Naive thymus-derived CD8-positive, alpha-beta T cell (primary cell): ENCODE measurements at places on chromosomes 13 and 19. TPM values are rescaled to one million over a fixed set of nuclear protein-coding genes. Genes with fewer than 3 reads are reported as not detected.
A peak's percentile ranks its signal among the peaks of the same experiment; 100 is the strongest.

DNA sequence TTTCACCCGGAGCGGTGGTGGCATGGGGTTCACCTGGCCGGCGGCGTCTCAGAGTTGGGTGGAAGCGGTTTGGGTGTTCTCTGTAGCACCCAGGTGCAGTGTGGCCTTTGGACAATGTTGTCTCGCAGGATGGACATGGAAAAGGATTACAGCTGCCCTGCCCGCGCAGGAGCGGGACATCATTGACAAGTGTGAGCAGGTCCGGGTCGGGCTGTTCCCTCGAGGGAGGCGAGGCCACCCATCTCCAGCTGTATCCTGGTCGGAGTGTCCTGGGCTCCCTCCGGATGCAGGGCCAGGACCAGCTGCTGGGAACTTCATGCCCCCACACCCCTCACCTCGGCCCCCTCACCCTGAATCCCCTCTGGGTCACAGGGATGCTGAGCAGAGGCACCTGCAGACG lies 7.8 kb upstream of the ZNF14 start:
- no peak for DNase-seq

DNA sequence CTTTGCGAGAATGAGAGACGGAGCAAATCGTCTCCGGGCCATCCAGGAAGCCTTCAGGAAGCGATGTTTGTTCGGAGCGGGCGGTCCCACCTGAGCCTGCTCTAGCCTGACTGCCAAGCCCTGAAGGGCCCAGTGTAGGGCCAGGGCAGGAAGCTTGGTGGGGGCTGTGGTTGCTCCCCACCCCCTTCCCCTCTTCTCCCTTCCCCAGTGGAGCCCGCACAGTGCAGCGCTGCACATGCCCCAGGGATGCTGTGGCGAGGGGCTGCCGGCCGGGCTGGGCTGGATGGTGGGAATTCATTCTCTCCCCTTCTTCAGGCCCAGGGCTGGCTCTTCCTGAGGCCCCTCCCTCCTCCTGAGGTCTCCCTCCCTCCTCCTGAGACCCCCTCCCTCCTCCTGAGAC lies 7.1 kb upstream of the GRTP1 start:
- DNase-seq, result no peak

DNA sequence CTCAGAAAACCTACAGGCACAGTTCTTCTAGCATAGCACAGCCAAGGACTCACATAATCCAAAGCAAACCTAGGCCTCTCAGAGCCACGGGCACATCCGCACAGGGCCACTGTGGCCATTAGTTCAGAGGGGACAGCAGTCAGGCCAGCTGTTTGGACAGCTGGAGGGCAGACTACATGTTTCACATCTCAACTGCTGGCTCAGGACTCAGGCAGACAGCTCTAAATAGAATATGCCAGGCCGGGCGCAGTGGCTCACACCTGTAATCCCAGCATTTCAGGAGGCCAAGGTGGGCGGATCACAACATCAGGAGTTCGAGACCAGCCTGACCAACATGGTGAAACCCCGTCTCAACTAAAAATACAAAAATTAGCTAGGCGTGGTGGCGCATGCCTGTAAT lies 26.8 kb downstream of the SAFB2 start:
- no peak for DNase-seq

- no peak for DNase-seq
These were observed 396 bp downstream of the F7 start for GRCh38 chr13:113105921-113106452.

- no peak for DNase-seq
These were observed 897 bp downstream of the C19orf33 start for GRCh38 chr19:38304866-38305429.

ACP7 gene
- not detected for total RNA-seq

GRCh38 chr13:26460648-26461047 lies 96.8 kb upstream of the WASF3 start:
- DNase-seq, result no peak

FPR1 gene
- total RNA-seq, result not detected

KIR2DL4 gene
- not detected for total RNA-seq

FFAR3 gene
- not detected for total RNA-seq

GRCh38 chr19:53871454-53871853 lies 3.8 kb downstream of the MYADM start:
- no peak for DNase-seq

SYT3 gene
- 2.7 TPM for total RNA-seq

GRCh38 chr19:9857076-9857721 lies 22.1 kb downstream of the PIN1 start:
- DNase-seq, result no peak

DNA sequence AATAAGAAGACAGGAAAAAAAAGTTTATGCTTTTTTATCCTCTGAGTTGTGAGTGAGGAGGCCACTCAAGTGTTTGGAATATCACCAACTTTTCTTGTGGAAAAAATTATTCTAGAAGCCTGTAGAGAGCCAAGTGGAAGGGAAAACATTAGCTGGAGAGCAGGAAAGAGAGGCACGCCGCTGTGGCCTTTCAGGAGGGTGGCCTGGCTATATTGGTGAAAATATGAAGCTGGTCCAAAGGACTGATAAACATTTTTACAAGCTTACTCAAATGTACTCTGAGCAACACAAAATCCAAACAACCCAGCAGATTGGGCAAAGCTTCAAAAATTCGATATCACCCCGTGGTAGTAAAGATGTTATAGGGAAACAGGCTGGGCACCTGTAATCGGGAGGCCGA lies 2.3 kb upstream of the EIF3G start:
- DNase-seq, result no peak

- DNase-seq, result no peak
These were observed at the start of gene HTR2A for GRCh38 chr13:46896341-46897137. TSS of gene HTR2A (minus strand) at chr13:46897053. CDS start at chr13:46895906, 1,147 bp downstream.

DNA sequence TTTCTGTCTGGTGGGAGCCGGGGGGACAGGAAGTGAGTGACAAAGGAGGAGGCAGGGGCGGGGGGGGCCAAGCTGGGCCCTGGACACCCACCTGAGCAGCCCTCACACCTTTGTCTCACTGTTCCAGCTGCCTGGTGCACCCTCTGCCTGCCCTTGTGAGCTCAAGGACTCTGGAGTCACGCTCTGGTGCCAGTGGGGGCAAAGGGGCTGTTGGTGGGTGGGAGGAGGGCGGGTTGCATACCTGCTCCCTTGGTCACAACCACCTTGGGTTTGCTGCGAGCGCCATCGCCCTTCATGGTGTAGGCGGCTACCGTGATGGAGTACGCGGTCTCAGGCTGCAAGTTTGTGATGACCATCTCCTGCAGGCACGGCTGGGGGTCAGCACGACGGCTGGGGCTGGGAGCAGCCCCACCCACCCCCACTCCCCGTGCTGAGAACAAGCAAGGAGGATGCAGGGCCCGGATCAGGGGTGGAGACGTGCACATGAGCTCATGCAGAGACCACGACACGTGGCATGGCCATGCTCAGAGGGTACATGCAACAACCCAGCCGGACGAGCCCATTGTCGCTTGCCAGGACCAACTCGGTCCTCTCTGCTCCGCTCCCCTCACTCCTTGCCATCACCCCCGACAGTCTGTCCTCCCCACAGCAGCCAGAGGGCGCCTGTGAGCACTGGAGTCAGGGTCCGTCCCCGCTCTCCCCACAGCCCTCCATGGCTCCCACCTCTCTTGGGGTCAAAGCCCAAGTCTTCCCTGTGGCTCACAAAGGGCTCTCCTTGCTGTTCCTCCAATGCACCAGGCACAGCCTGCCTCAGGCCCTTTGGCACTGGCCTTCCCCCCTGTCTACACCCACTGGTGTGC lies 114.9 kb downstream of the PTPRS start:
- DNase-seq, result no peak

- no peak for DNase-seq
These were observed 31.1 kb upstream of the SEMA6B start for GRCh38 chr19:4590559-4590958.

GRCh38 chr13:61013796-61014195 lies 401.9 kb downstream of the PCDH20 start:
- DNase-seq, result no peak

- no peak for DNase-seq
These were observed 5.1 kb downstream of the CHMP2A start for GRCh38 chr19:58549664-58550361.

WIZ gene
- total RNA-seq, result 30.3 TPM

- no peak for DNase-seq
These were observed 24.0 kb downstream of the USP12 start for GRCh38 chr13:27147530-27148170.

TMEM145 gene
- not detected for total RNA-seq

- peak; percentile 71 for DNase-seq
These were observed 9.7 kb upstream of the GIPC1 start for GRCh38 chr19:14505488-14506239.

- DNase-seq, result peak; percentile 10
These were observed 182.3 kb upstream of the KLF12 start for GRCh38 chr13:74316547-74316946.

DNA sequence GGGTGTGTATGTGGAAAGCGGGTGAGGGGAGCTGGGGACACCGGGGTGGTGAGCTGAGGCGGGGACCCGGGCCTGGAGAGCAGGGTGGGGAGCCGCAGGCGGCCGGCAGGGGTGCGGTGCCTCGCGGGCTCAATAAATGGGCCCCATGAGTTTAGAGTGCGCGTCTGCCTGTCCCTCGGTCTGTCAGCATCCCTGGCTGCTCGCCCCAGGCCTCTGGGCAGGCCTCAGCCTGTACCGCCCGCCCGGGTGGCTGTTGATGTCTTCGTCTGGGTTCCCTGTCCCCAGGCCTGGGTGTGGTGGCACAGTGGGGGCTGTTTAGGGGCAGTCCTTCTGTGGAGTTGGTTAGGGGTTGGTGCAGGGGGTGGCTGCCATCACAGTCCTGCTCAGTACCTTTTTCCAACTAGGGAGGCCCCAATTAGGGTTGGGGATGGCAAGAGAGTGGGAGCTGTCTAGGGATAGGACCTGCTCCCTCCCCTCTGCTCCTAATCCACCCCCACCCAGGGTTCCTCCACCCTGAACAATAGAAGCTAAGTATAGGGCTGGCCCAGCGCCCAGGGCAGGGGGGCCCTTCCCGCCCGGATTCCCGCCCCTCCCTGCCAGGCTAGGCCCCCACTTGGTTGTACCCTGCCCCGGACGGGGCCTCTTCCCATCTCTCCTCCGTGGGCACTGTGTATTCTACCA lies 12.2 kb downstream of the CIC start:
- DNase-seq, result peak; percentile 24

DNA sequence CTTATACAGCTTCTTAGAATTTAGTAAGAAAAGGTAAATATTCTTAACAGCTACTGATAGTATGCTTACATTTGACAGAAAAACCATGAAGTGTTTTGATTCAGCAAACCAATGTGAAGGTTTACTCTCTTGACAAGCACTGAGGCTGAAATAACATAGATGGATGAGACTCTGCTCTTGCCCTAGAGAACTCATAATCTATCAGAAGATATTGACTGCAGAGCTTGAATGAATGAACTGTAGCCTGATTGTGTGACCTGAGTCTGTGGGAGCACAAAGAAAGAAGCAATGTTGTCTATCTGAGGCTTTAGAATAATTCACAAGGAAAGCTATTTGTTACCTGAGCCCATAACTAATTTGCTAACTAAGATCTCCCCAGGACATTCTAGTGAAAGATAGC lies 1235.3 kb downstream of the OLFM4 start:
- no peak for DNase-seq

GRCh38 chr13:86608701-86609100 lies 809.5 kb upstream of the SLITRK6 start:
- no peak for DNase-seq

C1QTNF9B gene
- not detected for total RNA-seq

GRCh38 chr19:11345122-11345803 lies 805 bp downstream of the TMEM205 start:
- DNase-seq, result no peak

DNA sequence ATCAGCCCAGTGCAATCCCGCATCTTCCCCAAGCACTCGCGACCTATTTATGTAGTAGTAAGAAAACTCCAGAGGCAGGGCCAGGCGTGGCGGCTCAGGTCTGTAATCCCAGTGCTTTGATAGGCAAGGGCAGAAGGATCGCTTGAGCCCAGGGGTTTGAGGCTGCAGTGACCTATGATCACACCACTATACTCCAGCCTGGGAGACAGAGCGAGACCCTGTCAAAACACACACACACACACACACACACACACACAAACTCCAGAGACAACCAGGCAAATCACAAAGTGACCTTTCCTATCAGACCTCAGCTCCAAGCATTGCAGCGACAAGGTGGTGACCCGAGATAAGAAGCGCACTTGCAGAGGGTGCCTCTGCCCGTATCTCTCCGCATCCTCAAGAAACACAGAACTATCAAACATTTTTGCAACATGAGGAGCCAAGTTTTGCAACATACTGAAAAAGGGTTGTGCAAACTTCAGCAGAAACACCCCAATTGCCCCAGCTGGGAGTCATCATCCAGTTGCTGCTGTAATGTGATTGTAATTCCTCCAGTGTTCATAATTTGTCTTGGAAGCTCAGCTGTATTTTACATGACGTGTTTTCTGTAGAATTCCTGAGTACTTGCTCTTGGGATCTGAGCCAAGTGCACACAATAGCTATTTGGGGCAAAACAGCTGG lies 8.7 kb upstream of the KLF2 start:
- no peak for DNase-seq

DNA sequence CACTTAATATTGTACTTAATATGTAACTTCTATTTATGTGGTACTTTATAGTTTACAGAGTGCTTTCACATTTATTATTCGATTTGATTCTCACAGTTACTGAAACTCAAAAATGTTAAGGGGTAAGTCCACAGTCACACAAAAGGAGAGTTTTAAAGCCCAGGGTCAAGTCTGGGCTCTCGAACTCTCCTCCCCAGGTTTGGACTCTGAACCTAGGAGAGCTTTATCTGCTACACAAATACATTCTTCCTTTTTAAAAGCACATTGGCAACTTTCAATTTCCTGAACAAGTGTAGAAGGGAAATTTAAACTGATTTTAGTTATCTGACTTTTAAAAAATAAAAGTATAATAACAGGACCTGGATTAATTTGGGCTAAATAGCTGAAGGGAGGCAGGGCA lies 139.2 kb downstream of the ZAR1L start:
- no peak for DNase-seq

SHISA7 gene
- total RNA-seq, result not detected

DNA sequence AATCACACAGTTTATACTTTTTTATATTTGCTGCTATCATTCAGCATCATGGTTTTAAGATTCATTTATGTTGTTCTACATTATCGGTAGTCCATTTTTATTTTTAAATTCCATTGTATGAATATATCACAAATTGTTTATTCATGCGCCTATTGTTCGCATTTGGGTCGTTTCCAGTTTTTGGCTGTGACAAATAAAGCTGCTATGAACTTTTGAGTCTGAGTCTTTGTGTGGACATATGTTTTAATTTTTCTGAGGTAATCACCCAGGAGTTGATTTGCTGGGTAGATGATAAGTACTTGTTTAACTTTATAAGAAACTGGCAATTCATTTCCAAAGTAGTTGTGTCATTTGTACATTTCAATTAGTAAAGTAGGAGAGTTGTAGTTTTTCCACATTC lies 74.2 kb upstream of the CSNK1A1L start:
- no peak for DNase-seq

LHB gene
- not detected for total RNA-seq
